ENCODE measurements at places on chromosomes 5 and 9. TPM values are rescaled to one million over a fixed set of nuclear protein-coding genes. Genes with fewer than 3 reads are reported as not detected.

PCDHGB4 gene
- 3.3 TPM for total RNA-seq

ITGA1 gene
- total RNA-seq = 23.1 TPM

LRRC26 gene
- total RNA-seq = not detected

ECSCR gene
- not detected for total RNA-seq

GPR150 gene
- not detected for total RNA-seq

ZNF354C gene
- 0.03 TPM for total RNA-seq

STX17 gene
- total RNA-seq = 25.7 TPM

SPINK13 gene
- total RNA-seq = not detected

Data from HepG2 (cell line).